ENCODE measurements at places on chromosomes 3 and 15. TPM values are rescaled to one million over a fixed set of nuclear protein-coding genes. Genes with fewer than 3 reads are reported as not detected.

Gene PLSCR5
- total RNA-seq = not detected

Gene GOLGA8T
- not detected for total RNA-seq

Gene APPL1
- 12.8 TPM for total RNA-seq

Gene TMC3
- not detected for total RNA-seq

Gene MUC20
- not detected for total RNA-seq

Gene NME9
- not detected for total RNA-seq

Gene MYRIP
- total RNA-seq = not detected

Gene TEX264
- 61.0 TPM for total RNA-seq

Gene GP9
- not detected for total RNA-seq

Gene SNAPC5
- 44.9 TPM for total RNA-seq

Gene EFCAB12
- total RNA-seq = not detected

Gene EPHB1
- total RNA-seq = 1.0 TPM

Gene FGD5
- 0.05 TPM for total RNA-seq

Gene CEMIP
- 2.1 TPM for total RNA-seq

Gene ARF4
- total RNA-seq = 538 TPM

Gene ARPP21
- total RNA-seq = not detected

Gene A4GNT
- total RNA-seq = not detected

Gene PDZRN3
- 1.7 TPM for total RNA-seq

Measured in M059J (cell line).